ENCODE measurements at places on chromosomes 6 and 20.
A peak's percentile ranks its signal among the peaks of the same experiment; 100 is the strongest.

DNA sequence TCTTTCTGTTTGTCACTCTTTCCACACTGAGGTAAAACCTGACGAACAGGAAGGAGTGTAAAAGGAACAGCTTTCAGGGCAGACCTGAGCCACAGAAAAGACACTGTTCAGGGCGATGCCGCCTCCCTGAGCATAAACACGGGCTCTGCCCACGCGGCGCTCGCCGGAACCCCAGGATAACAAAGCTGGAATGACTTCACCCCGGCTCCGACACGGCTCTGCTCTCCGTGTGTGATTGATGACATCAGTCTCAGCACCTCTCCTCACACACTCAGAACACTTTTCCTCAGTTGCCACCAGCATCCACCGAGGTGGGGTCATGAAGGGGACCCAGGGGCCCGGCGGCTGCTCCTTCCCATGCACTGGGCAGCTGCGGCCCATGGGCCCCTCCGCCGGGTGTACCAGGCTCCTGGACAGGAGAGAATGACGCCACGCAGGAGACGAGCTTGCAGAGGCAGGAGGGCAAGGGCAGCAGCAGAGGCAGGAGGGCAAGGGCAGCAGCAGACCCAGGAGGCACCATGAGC lies 43.6 kb downstream of the DLL1 start:
- no peak for DNase-seq

GRCh38 chr20:63941282-63942081 lies 14.7 kb downstream of the UCKL1 start:
- DNase-seq = peak; percentile 90

DNA sequence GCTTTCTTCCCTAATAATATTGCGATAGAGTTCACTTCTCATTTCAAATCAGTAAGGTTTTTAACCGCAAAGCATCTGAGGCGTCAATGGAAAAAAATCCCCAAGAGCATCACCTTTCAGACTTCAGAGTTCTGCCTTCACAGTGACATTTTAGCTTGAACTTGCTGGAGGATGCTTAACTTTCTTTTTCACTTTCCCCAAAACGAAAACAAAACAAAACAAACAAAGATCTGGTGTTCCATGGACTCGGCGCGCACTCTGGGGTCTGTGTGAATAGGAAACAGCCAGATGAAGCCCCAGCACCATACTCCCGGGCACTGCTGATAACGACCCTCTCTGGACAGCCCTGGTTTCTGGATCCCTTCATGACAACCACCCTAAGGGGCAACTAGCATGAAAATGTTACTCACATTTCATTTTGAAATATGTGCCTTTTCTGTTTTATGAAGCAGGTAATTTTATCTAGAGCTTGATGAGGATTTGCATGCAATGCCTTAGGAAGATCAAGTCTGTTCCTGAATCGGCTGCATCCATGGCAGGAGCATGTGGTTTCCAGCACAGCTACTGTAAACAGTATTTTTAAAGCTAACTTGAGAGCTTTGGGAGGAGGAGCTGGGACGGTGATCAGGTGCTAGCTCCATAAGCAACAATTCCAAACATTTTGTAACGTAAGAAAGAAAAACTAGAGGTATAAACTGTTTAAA lies 44.5 kb downstream of the RAMACL start:
- no peak for DNase-seq

GRCh38 chr20:10242166-10242565 lies 23.5 kb downstream of the SNAP25 start:
- no peak for DNase-seq

DNA sequence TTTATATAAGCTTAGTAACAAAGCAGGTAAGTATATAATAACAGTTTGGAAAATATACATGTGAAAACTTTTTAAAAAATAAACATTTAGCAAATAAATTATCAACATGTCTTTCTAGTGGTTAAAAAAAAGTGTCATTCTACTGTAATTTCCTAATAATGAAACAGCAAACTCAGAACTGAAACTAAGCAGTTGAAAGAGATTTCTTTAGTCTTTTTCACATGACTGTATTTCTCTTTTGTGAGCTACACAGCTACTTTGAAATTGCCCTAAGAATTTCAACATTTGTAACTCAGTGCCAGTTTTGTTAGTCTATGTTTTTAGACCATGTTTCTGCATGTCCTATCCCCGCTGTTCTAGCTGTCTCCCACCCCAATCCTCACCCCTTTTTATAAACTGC lies 28.4 kb upstream of the SDHAF4 start:
- no peak for DNase-seq

GRCh38 chr6:1587546-1587945 lies 22.2 kb upstream of the FOXC1 start:
- DNase-seq = no peak

GRCh38 chr6:33288141-33288920 lies 708 bp downstream of the WDR46 start:
- no peak for DNase-seq

All from Right ventricle myocardium inferior (tissue), 1 donor.